Sciatic nerve (tissue), 2 donors: ENCODE measurements at places on chromosomes 11 and 22. TPM values are rescaled to one million over a fixed set of nuclear protein-coding genes. Genes with fewer than 3 reads are reported as not detected.

Gene GSTT2B
- 19.5 TPM for total RNA-seq

Gene GLYAT
- total RNA-seq = 2.6 TPM

Gene TCN2
- 21.6 TPM for total RNA-seq

Gene MYEOV
- 1.2 TPM for total RNA-seq

Gene RAB38
- 3.2 TPM for total RNA-seq

DNA sequence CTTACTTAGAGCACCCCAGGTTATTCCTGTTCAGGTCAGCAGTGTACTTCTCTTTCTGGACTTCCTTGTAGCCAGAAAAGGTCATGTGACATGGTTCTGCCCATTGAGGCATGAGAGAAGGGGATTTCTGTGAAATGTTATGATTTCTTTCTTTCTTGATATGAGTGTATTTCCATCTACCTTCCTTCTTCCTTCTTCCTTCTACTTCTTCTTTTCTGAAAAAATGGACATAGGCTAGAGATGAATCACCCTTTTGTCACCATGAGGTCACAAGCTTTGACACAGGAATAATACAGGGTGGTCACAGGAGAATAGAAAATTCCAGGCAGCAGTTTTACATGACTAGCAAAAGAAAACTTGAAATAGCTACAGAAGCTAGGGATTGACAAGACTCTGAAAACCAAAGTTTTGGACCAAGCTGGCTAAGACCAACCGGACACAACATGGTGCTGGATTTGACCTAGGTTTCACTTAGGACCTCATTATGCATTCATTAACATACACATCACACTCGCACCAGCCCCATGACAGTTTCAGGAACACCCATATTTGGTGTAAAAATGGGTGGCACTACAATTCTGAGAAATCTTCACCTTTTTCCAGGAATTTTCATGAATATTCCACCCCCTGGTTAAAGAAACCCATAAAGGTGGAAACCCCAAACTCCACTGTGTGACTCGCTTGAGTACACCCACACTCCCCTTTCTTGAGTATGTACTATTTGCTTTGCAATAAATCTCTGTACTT is 21.2 kb upstream of the MAP6 start:
- no peak for DNase-seq

GRCh38 chr11:60762851-60763691 is 6.4 kb downstream of the MS4A15 start:
- no peak for DNase-seq

DNA sequence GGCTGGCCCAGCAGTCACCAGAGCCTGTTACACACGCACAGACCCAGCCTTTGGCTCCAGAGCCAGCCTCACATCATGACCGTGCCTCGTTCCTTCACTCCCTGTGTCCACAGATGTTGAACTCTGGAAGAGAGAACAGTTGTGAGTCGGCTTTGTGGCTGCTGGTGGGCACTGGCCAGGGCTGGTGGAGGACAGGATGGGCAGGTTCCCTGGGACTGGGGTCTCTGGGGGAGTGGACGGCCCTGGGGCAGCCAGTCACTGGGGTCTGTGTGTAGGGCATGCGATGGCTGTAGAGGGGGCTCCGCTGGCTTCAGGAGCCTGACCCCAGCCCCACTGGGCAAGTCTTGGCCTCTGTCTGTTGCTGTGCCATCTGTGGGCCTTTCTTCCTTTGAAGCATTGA is 1070.1 kb downstream of the BRD1 start:
- DNase-seq = peak; percentile 41

DNA sequence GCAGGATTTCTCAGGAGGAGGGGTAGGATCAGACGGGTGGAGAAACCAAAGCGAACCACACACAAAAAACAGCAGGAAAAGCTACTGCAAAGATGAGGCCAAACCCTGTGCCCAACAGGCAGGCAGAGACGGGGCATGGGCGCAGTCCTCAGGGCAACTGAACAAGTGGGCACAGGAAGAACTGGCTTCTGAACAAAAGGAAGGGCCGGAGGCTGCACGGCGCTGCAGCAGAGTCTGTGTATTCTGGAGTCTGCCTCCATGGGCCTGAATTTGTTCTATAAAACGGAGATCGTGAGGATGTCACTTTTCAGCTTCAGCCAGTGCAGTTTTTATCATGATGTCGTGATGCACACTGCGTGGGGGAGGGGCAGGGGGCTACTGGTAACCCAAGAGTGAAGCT is 1026.0 kb downstream of the TBC1D22A start:
- DNase-seq = no peak

DNA sequence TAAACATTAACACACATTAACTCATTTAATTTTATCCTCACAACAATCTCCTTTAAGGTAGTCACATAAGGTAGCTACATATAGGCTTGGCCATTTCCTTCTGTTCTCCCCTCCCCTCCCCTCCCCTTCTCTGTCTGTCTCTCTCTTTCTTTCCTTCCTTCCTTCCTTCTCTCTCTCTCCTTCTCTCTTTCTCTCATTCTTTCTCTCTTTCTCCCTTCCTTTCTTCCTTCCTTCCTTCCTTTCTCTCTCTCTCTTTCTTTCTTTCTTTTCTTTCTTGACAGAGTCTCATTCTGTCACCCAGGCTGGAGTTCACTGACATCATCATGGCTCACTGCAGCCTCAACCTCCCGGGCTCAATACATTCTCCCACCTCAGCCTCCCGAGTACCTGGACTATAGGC is 22.3 kb upstream of the NUP160 start:
- DNase-seq = no peak

GRCh38 chr22:38151126-38151500 is 30.5 kb downstream of the PLA2G6 start:
- DNase-seq = peak; percentile 13

DNA sequence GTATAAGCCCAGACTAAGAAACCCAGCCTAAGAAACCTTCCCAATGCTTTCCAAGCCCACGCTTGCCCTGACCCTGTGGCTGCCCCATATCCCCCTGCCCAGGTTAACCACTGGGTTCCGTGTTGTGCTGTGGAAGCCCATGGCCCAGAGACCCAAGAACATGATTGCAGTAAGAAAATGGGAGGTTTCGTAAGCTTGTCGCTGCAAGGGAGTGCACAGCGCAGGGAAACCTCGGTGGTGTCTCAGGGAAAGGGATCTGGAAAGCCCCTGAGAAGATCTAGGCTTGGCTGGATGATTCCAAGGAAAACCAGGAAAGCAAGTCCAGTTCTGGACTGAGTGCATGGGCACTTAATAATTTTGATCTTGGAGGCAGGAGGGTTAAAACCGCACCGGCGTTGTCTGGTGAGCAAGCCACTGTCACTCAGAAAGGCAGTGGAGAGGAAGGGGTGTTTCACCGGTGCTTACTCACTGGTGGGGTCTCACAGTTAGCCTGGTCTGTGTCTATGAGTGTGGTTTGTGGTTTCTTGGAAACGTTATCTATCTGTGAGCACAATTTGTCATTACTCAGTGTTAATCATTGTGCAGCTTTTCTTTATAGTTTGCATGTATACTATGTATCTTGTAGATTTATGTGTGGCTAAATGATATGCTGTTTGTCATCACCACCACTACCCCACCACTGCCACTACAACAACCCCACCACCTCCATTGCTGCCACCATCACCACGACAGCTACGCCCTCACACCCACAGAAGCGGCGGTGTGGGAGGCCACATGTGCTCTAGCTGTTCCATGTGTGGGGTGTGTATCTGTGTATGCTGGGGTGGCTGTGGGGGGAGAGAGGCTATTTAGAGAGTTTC is 53.3 kb upstream of the PRDM11 start:
- DNase-seq = no peak

GRCh38 chr11:118042796-118043195 is 34.1 kb upstream of the TMPRSS4 start:
- DNase-seq = no peak

GRCh38 chr22:27100789-27101188 is 443.4 kb downstream of the MIAT start:
- DNase-seq = no peak

- DNase-seq = no peak
Observed at GRCh38 chr11:85756401-85757200, 54.3 kb downstream of the SYTL2 start.

DNA sequence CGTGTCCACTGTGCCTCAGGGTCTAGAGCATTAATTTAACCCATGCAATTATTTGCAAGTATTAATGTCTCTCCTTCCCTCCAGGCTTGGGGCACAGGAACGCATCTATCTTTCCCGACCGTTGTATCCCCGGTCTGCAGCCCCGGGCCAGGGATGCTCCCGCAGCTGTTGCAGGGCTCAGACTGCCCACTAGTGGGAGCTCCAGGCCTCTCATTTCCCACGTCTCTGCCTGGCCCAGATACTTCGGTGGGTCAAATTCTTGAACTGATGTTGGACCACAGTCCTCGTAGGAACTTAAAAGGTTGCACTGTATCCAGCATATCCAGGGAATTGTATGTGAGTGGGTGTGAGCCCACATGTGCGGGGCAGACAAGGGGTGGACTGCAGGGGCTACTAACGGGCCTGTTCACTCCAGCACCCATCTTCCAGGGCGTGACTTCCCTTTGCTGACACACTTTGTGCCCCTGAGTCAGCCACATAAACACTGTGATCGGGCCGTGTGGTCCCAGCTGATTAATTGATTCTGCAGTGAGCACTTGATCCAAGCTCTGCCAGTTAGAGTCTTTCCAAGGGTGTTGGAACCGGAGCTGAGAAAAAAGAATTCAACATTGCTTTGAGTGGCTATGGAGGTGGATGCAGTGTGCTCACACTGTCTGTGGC is 451.3 kb downstream of the TBC1D22A start:
- DNase-seq = peak; percentile 49

DNA sequence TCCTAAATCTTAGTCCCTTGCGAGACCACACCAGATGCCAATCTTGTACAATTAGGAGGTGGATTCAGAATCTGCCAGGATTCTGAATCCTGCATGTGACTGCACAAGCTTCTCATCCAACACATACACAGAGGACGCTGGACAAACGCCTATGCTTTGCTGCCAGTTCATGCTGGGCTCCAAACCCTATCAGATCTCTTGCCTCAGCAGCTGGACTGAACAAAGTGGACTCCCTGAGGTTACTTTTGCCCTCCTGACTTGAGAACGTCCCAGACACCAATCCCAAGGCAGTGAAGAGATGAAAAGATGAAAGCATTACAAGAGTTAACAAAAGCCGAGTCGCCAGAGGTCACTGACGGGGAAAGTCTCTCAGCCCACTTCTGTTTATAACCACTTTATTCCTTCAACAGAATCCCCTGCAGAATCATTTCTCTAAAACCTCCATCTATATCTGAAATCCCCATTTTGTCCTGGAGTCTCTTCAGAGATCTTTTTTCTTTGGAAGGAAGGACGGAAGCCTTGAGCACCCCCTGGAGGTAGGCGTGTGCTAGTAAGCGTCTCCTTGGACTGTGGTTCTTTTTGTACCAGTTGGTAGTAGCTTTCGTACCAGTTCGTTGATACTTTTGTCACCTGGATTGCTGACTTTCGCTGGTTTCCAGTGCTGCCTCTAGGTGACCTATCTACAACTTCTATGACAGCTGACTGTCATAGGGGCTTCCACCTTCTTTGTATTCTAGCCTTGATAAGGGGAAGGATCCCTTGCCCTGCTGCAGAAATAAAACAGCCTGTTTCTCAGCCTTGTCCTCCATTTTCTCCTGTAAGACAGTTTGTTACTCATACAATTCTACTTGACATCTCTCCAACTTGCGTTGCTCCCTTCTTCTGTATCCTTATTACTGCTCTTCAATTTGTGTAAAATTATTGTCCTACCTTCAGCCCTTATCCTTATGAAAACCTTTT is 26.1 kb upstream of the EED start:
- peak; percentile 86 for DNase-seq

GRCh38 chr22:36606114-36606513 is 77.1 kb upstream of the EIF3D start:
- DNase-seq = no peak

DNA sequence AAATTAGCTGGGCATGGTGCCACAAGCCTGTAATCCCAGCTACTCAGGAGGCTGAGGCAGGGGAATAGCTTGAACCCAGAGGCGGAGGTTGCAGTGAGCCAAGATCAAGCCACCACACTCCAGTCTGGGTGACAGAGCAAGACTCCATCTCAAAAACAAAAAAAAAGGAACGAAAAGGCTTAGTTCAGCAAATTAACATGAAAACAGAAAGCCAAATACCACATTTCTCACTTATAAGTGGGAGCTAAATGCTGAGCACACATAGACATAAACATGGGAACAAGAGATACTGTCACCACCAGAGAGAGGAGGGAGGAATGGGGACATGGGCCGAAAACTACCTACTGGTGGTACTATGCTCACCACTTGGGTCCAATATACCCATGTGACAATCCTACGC is 38.6 kb downstream of the SCGB1A1 start:
- DNase-seq = no peak

DNA sequence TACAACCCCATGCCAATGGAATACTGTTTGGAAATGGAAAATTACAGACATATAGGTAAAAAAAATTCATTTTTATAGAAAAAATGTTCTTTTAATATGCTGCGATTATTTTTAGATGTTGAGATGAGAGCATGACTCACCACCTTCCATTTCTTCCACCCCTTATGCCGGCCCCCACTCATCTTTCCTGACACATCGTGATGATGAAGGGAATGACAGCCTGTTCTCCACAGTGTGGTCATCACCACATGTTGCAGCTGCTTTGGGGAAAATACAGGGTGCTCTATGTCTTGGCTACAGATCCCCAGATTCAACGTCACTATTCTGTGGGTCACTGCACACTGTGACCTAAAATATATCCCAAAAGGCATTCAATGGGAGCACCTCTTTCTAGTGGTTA is 916.2 kb downstream of the METTL15 start:
- no peak for DNase-seq

DNA sequence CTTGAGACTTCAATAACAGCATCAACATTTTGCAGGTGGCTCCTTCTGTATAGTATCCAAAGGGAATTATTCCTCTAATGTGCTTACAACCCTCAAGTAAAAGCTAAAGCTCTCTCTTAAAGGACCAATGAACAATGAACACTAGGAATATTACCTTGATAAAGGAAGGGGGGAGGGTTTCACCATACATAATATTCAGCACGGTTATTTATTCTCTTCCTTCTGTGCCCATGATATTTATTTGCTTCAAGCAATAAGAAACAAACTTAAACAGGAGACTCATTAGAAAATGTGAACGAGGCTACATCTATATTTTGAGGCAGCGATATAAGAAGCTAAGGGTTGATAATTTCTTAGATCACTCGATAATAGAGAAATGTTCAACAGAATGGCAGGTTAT is 21.2 kb downstream of the BLID start:
- DNase-seq = no peak

GRCh38 chr11:82733444-82734119 is at the start of gene FAM181B:
TSS of gene FAM181B (minus strand) at chr11:82733864. CDS start at chr11:82733729, 135 bp downstream.
- DNase-seq = peak; percentile 80
